SJCRH30 (cell line): ENCODE measurements at places on chromosomes 5 and 9. TPM values are rescaled to one million over a fixed set of nuclear protein-coding genes. Genes with fewer than 3 reads are reported as not detected.

GRCh38 chr5:50445296-50445949 lies 4.3 kb upstream of the EMB start:
- DNase-seq = no peak
- no peak overlapping the region for H3K27ac ChIP-seq
- no peaks in the 10 kb centered on the region for H3K4me1 ChIP-seq
- no peaks in the 10 kb centered on the region for H3K36me3 ChIP-seq

DNA sequence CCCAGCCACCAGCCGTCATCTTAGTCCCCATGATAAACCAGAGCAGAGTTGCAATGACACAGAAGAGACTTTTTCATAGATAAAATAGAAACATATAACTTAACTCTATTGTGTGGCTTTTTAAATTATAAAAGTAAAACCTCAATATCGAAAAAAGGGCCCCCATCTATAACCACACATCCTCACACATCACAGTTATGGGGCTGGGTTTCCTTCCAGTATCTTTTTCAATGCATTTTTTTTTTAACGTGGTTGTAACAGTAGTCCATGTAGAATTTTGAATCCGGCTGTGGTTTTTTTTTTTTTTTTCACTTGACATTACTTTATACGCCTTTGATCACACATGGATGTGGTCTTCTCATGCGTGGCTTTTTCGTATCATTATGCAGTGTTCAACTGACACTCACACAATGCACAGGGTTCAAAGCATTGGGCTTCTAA lies 77.4 kb downstream of the CFAP77 start:
- no peaks in the 10 kb centered on the region for H3K36me3 ChIP-seq
- DNase-seq = no peak
- H3K4me1 ChIP-seq = no peaks in the 10 kb centered on the region
- no peak overlapping the region for H3K4me3 ChIP-seq
- no peak overlapping the region for H3K27ac ChIP-seq

GRCh38 chr5:132406144-132406783 lies 36.8 kb downstream of the SLC22A5 start:
- no peak overlapping the region for H3K4me3 ChIP-seq
- no peak for DNase-seq
- H3K27ac ChIP-seq = no peak overlapping the region
- peaks cover 5% of the 10 kb centered on the region for H3K4me1 ChIP-seq
- H3K36me3 ChIP-seq = no peaks in the 10 kb centered on the region

Gene PITX1
- 37.8 and 38.5 TPM in 2 replicates for total RNA-seq

GRCh38 chr5:150142185-150142958 lies 13.3 kb downstream of the PDGFRB start:
- no peak overlapping the region for H3K4me3 ChIP-seq
- peak overlapping the region; percentile 82 for H3K27ac ChIP-seq
- DNase-seq = no peak
- no peaks in the 10 kb centered on the region for H3K27me3 ChIP-seq

GRCh38 chr9:105275938-105276337 lies 31.5 kb downstream of the SLC44A1 start:
- no peak overlapping the region for H3K27ac ChIP-seq
- no peak for DNase-seq
- no peaks in the 10 kb centered on the region for H3K36me3 ChIP-seq
- no peak overlapping the region for H3K4me3 ChIP-seq

Gene LHX2
- 0.48 and 1.6 TPM in 2 replicates for total RNA-seq
